ENCODE measurements at places on chromosomes 7 and 10.

- DNase-seq: no peak
Measured at GRCh38 chr10:12937527-12937926, 64.0 kb downstream of the CCDC3 start.

GRCh38 chr7:149175150-149175549 lies 20.2 kb upstream of the ZNF282 start:
- DNase-seq: no peak

- DNase-seq: no peak
Measured at GRCh38 chr10:92688927-92689662, 660 bp upstream of the HHEX start.

DNA sequence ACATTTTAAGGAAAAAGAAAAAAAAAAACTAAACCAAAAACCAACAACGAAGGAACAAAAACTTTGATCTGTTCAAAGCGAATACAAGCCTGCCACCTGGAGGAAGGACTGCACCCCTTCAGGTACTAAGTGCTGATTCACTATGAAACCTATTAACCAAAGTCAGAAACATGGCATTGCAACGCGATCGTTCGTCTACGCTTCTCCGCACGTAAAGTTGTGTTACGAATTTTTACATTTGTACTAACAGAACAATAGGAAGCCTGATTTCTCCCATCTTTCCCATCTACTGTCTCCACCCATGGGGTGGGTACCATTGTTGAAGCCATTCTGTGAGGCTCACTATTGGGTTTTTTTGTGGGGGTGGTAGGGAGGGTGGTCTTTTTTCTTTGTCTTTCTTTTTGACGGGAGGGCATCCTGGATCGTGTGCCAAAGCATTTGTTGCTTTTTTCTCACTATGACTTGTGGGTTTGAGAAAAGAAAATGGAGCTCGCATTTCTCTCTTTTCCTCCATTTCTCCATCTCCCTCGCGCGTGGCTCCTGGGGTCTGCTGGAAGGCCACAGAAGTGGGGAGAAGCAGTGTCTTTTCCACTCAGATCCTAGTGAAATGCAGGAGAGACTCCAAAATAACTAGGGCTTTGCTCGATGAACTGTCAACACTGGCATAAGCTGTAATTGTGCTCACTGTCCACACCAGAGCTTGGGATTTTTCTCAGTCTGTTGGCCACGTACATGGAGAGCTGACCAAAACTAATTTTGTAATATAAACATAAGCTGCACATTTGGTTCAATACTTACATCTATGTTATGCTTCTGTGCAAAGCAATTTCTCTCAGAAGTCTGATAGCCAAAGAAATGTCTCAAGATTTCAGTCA lies 100.9 kb upstream of the YAE1 start:
- peak; percentile 22 for DNase-seq

GRCh38 chr7:285731-286130 lies 4.2 kb upstream of the FOXL3 start:
- no peak for DNase-seq

- no peak for DNase-seq
Measured at GRCh38 chr10:78041170-78042057, 7.8 kb downstream of the RPS24 start.

DNA sequence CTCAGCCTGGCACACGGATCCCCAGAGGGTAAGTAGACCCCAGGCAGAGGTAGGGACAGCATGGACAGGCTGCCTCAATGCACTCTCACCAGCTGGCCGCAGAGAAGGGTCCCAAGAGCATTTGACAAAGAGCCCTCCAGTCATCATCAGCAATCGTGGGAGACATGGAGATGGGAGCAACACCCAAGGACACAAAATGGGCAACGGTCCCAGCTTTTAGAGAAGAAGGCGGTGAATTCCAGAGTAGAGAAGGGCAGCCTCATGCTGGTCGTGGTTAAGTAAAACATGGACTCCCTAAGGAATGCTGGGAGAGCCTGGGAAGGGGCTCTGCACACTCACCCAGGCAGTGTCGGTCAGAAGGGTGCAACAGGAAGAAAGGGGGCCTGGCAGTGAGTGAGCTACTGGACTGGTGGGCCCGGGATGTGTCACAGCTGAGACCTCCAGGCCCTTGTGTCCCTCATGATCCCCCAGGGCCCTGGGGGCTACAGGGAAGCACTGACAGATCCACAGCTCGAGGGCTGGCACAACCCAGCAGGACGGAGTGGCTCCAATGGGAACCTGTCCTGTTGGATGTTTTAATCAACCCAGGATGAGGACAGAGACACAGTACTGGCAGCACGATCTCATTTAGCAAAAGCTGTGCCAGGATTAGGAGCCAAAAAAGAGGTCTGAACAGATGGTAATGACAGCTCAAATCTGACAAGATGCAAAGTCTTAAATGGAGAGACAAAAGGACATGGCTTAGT lies 147.1 kb downstream of the NEURL1 start:
- no peak for DNase-seq

- no peak for DNase-seq
Measured at GRCh38 chr7:29990931-29991330, 1.3 kb upstream of the SCRN1 start.
